ENCODE measurements at places on chromosomes 7 and 10. TPM values are rescaled to one million over a fixed set of nuclear protein-coding genes. Genes with fewer than 3 reads are reported as not detected.

SRRM3 gene
- total RNA-seq, result 0.86 TPM

GRCh38 chr7:22935269-22935668 is 78.7 kb downstream of the HYCC1 start:
- DNase-seq, result no peak

DNA sequence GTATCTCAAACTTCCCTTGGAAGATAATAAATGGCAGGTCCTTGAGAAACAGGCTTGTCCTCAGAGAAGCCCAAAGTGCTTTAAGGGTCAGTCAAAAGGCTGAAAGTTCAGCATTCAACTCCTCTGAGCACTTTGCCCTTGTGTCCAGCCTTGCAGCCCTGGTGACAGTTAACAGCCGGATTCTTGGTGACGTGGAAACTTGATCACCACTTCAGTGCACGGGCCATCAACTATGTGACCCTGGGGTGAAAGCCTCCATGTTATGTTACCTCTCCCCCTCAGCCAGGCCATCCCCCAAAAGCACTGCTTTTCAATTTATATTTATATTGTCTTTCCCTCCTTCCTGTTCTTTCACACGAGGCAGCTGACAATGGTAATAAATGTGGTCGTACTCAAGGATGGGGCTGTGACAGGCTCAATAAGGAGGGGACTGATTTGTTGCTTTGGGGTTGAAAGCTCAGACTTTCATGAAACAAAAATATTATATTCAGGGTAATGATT is 164.0 kb upstream of the NRP1 start:
- DNase-seq, result no peak

GRCh38 chr7:142488036-142488633 is 230.3 kb upstream of the PRSS58 start:
- DNase-seq, result no peak

DNA sequence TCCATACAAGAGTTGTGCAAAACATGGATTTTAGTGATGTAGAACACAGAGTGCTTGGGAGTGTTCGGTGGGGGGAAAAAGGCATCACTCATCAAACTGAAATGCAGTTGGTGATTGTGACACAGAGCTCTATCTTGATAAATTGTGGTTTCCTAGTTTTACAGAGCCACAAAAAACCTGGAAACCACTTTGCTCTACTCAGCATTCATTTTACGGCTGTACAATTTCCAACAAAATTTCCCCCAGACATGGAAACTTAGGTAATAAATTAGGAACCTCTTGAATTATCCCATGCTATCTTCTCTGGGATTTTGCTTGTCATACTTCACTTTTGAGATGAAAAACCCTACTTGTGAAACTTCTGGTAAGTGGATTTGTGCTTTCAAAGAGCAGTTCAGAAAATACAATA is 614.9 kb upstream of the FZD8 start:
- DNase-seq, result no peak

SLC29A3 gene
- total RNA-seq, result 9.0 TPM

- DNase-seq, result peak; percentile 42
These were observed 760.9 kb upstream of the IGFBP3 start for GRCh38 chr7:46681865-46682503.

DNA sequence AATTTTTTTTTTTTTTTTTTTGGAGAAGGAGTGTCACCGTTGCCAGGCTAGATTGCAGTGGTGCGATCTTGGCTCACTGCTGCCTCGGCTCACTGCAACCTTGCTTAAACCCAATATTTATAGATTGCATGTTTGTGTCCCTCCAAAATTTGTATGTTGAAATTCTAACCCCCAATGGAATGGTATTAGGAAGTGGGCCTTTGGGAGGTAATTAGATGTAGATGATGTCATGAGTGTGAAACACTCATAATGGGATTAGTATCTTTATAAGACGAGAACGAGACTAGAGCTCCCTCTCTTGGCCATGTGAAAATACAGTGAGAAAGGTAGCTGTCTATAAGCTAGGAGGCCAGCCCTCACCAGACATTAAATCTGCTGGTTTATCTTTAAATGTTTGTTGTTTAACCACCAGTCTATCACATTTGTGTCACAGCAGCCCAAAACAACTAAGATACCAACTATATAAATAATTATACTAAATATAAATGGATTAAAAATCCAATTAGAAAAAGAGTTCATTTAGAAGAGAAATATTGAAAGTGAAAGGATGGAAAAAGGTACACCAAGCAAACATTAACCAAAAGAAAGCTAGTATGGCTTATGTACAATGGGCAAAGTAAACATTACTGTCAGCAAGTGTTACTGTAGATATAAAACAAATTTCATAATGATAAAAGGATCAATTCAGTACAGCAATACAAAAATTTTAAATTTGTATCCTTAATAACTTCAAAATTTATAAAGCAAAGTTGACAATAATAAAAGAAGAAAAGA is 9.3 kb downstream of the TCAF1 start:
- no peak for DNase-seq

- DNase-seq, result no peak
These were observed 58.7 kb downstream of the CREB3L2 start for GRCh38 chr7:137943132-137943551.

GRCh38 chr10:64574371-64574770 is 1053.2 kb downstream of the REEP3 start:
- DNase-seq, result no peak

- no peak for DNase-seq
These were observed 864 bp downstream of the PSTK start for GRCh38 chr10:122981066-122981464.

SLC26A4 gene
- 0.11 TPM for total RNA-seq

PPP1R17 gene
- total RNA-seq, result not detected

KIAA1549 gene
- total RNA-seq, result 5.4 TPM

GRCh38 chr10:98430427-98430826 is 15.4 kb upstream of the PYROXD2 start:
- DNase-seq, result no peak

CXCL12 gene
- total RNA-seq, result 6.1 TPM

ASB10 gene
- total RNA-seq, result not detected

DNA sequence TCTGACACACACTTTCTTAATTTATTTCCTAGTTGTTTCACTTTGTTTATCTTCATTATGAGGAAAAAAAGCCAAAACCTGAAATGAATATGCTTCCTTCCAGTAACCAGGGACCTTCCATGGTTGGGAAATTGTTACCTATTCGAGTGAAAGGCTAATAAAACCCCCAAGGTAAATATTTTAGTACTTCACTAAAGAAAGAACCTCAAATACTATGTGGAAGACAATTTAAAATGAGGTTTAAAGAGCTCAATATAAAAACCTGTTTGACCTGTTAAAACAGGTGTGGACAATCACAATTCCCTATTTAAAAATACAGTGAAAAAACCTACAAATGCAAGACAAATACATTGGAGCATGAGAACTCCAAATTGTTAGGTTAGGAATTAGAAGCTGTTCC is 192.6 kb downstream of the CFTR start:
- DNase-seq, result no peak

ARL3 gene
- total RNA-seq, result 6.3 TPM

CHST15 gene
- total RNA-seq, result 16.1 TPM

MRPL32 gene
- total RNA-seq, result 59.0 TPM

Measured in upper lobe of left lung (tissue), 6 donors.